ENCODE measurements at places on chromosomes 12 and 14.

DNA sequence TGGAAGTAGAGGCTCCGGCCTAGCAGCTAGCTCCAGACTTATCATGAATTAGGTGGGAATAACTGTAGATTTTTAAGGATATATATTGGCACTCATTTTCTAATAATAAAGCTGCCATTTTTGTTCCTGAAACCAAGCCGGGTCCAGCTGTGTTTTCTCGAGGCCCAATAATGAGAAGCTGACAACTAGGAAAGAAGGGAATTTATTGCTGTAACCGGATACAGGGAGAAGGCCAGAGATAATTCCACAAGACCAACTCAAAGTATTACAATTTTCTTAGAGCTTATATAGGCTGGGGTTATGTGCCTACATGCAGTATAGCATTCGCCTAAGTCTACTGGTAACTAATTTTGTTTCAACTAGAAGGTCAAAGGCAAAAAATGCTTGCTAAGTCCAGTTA, 122.3 kb upstream of the FBXO33 start:
- DNase-seq: no peak

- no peak for DNase-seq
Observed at GRCh38 chr12:6868211-6869048, 1.1 kb downstream of the TPI1 start.

DNA sequence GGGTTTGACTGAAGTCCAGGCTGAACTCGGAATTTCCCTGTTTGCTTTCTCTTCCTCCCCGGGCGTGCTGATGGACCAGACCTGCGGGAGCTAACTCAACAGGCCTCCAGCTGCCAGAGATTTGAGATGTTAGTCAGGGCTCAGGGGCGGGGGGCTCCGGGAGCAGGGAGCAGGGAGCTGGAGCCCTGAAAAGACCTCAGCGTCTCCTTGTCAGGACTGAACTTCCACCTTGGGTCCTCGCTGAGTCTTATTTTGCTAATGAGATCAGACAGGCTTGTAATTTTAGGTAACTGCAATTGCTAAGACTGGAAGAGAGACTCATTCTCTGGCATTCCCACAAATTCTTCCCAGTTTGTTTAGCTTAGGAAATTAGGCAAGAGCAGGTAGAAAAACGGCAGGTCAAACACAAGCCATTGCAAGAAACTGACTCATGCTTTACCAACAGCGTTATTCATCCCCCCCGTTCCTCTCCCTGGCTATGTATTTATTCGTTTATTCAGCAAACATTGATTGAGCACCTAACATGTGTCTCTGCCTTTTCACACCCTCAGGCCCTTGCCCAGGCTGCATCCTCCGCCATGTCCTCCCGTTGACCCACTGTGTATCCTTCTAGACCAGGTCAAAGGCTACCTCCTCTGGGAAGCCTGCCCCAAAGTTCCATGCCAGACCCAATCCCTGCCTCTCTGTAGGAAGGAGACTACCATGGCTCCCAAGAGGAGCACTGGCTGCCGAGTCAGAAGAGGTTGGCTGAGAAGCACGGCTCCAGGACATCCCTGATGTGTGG, 80.4 kb upstream of the DIO3 start:
- DNase-seq: no peak

GRCh38 chr12:94026596-94026995, 121.8 kb upstream of the PLXNC1 start:
- DNase-seq: no peak

GRCh38 chr12:40587421-40587820, 104.8 kb upstream of the CNTN1 start:
- DNase-seq: no peak

GRCh38 chr14:103527408-103528145, 1.4 kb upstream of the TRMT61A start:
- DNase-seq: peak; percentile 69

DNA sequence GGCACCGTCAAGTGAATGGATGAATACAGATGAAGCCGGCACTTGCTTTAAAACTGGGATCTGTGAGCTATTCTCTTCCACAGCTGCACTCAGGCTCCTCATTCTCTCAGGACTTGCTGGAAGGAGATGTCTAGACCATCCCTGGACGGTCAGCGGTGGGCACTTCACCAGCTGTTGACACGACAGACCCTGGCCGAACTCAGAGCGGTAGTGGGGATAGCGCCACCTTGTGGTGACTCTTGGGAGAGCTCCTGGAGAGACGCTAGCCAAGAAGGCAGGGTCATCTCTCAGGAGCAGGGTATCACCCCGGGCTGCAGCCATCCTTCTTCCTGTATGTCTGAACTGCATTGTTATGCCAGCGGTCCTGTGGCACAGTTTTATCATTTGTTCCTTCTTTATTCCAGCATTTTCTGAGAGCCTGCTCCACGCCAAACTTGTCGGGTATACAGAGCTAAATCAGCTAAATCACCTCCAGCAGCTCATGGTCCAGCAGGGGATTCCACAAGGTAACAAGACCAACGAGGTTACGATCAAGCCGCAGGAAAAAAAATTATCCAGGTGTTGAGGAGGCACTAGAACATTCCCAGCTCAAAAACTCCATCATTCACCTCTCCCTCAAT, 10.0 kb downstream of the WNT1 start:
- DNase-seq: no peak

DNA sequence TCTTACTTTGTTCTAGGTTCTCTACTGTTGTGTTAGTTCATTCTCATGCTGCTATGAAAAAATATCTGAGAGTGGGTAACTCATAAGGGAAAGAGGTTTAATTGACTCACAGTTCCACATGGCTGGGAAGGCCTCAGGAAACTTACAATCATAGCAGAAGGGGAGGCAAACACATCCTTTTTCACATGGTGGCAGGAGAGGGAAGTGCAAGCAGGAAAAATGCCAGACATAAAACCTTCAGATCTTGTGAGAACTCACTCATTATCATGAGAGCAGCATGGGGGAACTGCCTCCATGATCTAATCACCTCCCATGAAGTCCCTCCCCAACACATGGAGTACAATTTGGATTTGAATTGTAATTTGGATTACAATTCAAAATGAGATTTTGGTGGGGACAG, 69.6 kb downstream of the MGST1 start:
- DNase-seq: no peak

GRCh38 chr14:71165121-71166031, 258.1 kb downstream of the PCNX1 start:
- peak; percentile 56 for DNase-seq

DNA sequence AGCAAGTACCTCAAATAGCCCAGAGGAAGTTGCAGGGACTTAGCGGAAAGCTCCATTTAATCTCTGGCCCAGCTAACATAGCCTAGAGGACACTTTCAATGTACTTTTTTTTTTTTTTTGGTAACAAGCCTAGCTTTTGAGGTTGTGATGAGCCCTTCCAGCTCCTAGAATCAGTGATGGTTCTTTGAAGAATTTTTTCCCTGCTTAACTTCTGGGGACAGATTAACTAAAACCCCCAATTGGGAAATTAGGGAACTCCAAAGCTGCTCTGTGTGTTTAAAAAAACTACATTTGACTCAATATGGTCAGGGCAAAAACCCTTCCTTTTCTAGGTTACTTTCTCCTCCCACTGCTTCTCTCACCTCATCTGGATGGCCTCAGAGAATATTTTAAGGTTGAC, 23.9 kb upstream of the ITGA5 start:
- DNase-seq: no peak

- no peak for DNase-seq
Observed at GRCh38 chr12:3805077-3805476, 52.2 kb upstream of the CRACR2A start.

DNA sequence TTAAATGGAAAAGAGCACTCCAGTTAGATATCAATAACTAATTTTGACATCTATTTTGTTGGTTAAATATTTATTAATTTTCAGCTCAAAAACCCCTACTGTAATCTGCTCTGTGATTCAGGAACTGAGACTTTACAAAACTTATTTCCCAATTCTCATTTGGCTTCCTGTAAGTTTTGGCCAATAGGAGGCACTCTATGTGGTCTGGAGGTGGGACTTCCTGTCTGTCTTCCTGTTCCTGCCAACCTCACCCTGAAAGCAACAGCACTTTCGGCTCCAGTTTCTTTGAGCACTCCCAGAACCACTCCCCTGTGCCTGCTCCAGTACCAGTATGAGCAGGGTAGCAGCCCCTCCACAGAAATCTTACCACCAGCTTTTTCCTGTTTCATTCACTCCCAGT, 1027.0 kb downstream of the VRK1 start:
- DNase-seq: no peak

- DNase-seq: no peak
Observed at GRCh38 chr14:69428289-69428998, 30.0 kb downstream of the SLC39A9 start.

GRCh38 chr12:79414252-79414651, 276.5 kb downstream of the PAWR start:
- DNase-seq: no peak

- no peak for DNase-seq
Observed at GRCh38 chr12:15488481-15488880, 166.2 kb downstream of the PTPRO start.

GRCh38 chr14:77470224-77470870, 12.5 kb downstream of the AHSA1 start:
- DNase-seq: no peak

GRCh38 chr12:3772380-3772779, 19.5 kb upstream of the CRACR2A start:
- DNase-seq: peak; percentile 30

- no peak for DNase-seq
Observed at GRCh38 chr12:47111392-47111778, 31.6 kb upstream of the AMIGO2 start.

DNA sequence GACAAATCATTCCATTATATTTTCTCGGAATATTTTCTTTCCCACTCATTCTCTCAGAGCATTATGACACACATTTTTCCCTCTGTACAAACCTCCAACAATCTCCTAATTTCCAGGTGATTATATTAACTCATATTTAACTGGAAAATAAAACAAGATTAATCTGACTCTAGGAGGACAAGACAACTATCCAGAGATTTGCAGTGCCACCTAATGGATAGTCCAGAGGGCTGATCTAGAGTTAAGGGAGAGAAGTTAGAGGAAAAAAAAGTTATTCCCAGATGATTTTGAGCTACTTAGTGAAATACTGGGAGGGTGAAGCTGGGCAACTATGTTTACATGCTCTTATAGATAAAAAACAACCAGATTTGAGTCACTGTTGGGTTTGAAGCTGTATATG, 161.7 kb downstream of the ALX1 start:
- DNase-seq: peak; percentile 1

- no peak for DNase-seq
Observed at GRCh38 chr14:24262821-24263733, at the start of gene TGM1. Gene TGM1 (minus strand): TSS chr14:24263177. CDS start chr14:24262352, 825 bp downstream.

DNA sequence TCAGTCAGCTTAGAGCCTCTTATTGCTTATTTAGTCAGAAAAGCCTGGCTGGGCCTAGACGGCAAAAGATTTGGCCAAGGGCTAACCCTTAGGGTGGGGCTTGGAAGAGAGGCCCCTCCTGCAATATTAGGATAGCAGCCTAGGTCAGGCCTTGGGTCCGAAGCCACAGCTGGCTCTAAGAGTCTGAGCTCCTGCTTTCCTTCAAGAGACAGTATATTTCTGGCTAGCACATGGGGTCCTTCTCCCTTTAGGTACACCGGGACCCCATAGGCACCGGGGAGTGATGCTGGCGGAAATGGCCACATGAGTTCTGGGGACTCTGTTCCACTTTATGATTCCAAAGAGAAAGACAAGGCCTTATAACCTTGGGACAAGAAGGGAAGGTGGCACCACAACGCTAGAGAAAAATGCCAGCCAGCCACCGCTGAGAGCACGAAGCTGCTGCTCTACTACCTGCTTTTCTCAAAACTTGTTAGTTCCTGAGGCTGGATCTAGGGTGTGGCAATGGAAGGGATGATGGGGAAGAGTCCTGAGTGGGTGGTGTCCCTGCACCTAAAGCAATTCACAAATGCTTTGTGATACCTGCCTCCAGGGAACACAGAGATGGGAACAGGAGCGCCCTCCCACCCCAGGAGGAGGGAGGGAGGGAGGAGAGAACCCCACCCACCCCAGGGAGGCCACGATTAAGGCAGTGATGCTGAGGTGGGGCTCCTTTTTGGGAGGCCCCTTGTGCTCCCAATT, 3.1 kb upstream of the AVIL start:
- no peak for DNase-seq

DNA sequence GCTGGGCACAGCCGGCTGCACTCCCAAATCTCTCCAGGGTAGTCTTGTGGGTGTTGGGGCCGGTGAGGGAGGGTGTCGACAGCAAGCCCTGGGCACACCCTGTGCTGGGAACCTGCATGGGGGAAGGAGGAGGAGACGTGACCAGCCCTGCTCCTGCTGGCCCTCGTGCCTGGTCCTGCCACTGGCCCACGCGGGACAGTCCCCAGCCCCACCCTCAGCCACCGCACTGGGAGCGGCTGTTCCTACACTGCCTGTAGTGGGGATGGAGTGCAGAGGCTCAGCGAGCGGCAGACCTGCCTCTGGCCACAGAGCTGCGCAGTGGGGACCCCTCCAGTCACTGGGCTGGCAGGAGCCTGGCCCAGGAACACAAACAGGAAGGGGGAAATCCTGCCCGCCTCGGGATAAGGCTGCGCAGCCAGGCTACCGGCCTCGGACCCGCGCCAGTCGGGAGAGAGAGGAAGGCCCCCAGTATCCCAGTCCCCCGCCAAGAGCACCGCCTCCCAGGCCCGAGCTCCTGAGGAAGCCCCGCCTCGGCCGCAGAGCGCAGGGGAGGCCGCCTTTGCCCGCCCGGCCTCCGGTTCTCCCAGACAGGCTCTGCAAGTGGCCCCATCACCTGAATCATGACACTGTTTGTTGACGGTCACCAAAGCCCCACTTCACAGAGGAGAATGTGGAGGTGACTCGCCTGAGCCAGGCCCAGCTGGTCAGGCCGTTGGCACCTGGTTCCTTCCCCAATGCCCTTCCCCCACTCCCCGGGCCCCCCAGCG, 10.6 kb downstream of the AHNAK2 start:
- peak; percentile 52 for DNase-seq

DNA sequence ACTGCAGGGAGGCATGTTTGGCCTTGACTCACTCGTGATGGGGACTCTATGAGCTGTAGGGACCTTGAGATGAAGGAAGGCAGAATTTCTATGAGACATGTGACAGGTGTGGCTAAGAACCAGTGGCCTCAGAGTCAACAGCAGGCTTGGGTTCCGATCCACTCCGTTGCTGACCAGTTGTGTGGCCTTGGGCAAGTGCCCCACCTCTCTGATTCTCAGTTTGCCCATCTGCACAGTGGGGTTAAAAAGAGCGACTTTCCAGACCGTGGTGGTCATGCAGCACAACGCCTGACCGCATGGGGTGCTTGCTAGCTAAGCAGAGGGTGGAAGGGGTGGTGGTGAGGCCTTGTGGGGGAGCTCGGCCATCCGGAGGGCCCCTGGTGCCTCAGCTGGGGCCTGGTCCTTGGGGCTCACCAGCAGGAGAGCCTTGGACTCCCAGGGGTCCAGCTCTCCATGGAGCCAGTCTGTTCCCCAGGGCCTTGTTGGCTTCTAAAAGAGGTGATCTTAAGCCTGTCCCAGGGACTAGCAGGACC, 18.5 kb downstream of the PAPLN start:
- DNase-seq: no peak

DNA sequence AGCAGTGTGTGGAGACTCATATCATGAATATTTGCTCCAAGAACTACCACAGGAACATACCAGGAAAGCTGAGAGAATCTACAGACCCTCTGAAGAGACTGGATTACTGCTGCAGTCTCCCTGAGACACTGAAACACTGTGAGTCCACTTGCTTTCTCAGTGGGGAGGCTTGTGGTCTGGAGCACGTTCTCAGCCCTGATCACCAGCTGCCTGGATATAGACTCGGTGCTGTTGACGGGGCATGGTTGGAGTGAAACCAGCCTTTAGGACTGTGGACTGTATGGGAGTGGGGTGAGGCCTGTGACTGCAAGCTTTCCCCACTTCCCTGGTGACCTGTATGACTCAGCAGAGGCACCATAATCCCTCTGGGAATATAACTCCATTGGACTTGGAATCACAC, 525.8 kb upstream of the FBXO33 start:
- no peak for DNase-seq
